Activated T-cell treated with anti-CD3 and anti-CD28 coated beads for 1 hour (primary cell): ENCODE measurements at places on chromosomes 16 and 17.

DNA sequence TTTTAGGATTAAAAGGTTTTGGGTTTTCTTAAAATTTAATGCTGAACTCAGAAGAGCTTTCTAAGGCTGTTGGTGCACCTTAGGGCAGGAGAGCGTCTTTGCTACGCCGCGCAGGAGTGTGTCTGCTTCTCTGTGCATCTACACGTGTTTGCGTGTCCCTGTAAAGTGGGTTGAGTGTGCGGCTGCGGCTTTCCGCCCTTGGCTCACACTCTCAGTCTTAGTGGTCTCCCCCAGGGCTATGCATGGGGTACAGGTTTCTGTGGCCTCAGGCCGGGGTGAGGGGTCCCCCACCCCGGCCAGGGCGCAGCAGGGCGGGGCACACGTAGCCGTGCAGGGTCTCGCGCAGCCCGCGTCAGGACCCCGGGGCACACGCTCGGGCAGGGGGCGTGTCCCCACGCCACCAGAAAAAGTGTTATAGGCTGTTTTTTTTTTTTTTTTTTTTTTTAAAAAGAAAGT, 727 bp upstream of the TENT4B start:
- DNase-seq = peak; percentile 43

GRCh38 chr17:64685705-64686104, 23.6 kb upstream of the SMURF2 start:
- DNase-seq = no peak

GRCh38 chr17:19378416-19379360, at the start of gene MAPK7:
Gene MAPK7, plus strand, starts transcription at chr17:19378498. Its CDS starts 403 bp downstream, at chr17:19378901.
- DNase-seq = no peak

DNA sequence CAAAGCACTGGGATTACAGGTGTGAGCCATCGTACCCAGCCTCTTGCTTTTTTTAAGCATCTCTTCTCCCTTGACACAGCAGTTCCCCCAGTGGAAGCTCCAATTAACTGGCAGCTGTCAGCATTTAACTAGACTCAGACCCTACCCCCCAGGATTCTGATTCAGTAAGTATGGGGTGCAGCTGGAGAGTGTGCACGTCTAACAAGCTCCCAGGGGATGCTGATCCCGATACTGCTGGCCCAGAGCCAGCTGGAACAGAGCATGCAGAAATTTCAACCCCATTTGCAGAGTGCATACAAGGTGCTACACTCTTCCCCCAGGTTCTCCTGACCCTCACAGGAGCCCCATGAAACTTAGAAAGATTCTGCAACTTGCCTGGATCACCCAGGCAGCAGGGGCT, 27.7 kb upstream of the BCO1 start:
- no peak for DNase-seq

GRCh38 chr17:35023538-35023937, 40.0 kb downstream of the RFFL start:
- DNase-seq = no peak

- DNase-seq = no peak
These were observed 191.6 kb upstream of the GSE1 start for GRCh38 chr16:85421338-85422195.

GRCh38 chr16:3089717-3090592, 9.1 kb downstream of the ZSCAN10 start:
- DNase-seq = no peak

GRCh38 chr17:32992321-32993033, 830 bp downstream of the SPACA3 start:
- DNase-seq = no peak

DNA sequence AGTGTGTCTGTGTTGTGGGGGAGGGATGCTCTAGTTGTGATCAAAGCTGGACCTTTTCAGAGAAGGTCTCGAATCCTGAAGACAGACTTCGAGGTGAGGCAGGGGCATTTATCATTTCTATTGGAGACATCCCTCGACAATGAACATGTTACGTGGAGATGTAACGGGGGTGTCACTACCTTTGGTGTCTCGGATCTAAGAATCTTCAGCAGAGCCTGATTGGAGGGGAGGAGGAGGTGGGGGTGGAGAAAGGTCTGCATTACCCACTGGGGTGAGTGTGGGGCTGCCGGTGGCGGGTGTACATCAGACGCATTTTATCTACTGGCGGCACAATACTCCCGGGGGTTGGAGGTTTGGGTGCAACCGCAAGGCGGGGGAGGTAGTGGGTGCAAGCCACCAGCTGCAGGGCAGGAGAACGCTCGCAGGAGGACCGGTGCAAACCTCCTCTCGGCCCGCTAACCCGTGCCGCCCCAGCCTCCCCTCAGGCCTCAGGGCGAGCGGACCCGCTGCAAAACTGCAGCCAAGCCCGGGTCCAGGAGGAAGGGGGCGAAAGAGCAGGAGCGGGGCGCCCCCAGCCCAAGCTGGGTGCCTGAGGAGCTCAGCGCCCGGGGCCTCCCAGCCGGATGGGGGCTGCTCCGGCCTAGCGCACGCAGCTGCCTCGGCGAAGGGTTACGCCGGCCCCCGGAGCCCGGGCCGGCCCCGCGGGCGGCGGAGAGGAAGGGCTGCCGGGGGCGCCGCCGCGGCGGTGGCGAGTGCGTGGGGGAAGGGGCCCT, 735 bp downstream of the ZNF652 start:
- DNase-seq = peak; percentile 67

GRCh38 chr17:75142236-75142971, 10.9 kb upstream of the NT5C start:
- DNase-seq = no peak

- no peak for DNase-seq
These were observed 58.2 kb downstream of the CNGB1 start for GRCh38 chr16:57912529-57913260.

DNA sequence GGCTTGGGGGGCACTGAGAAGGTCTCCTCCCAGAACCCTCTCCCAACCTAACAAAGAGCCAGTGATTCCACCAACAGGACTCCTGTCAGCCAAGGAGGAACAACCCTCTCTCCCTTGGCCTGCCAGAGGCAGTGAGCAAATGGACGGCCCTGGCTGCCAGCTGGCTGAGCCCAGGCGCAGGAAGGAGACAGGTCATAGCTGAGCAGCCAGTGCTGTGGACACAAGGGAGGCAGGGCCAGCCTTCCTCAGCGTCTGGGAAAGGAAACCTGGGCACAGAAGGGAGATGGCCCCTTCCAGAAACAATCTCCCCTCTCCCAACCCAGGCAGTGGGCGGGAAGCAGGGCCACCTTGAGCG, 2.1 kb downstream of the MPO start:
- no peak for DNase-seq

DNA sequence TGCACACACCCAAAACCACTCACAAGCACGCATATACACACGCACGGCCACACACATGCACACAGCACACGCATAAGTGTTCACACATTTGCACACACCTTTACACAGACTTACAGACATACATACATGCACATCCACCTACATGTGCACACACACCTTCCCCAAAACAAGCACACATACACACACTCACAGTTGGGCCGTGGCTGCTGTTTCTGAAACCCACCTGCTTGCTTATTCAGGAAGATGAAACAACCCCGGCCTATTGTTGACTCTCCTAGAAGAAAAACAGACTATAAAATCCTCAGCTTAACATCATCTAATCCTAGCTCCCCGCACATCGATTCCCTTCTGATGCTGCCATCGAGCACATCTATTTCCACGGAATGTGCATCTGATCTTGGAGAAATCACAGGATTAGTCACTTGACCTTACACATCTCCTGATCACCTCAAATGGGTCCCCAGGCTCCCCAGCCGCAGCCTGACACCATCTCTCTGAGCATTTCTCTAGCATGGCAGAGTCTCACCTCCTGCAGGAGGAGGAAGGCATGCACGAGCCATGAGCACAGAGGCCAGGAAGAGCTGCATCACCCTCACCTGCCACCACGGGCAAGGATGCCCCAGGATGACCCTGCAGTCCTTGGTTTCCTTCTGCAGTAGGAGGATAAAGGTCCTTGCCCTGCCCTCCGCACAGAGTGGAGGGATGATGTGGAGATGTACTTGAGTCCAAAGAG, 105.8 kb upstream of the CDH5 start:
- no peak for DNase-seq

- no peak for DNase-seq
These were observed 431.3 kb downstream of the HS3ST3B1 start for GRCh38 chr17:14732211-14732610.

DNA sequence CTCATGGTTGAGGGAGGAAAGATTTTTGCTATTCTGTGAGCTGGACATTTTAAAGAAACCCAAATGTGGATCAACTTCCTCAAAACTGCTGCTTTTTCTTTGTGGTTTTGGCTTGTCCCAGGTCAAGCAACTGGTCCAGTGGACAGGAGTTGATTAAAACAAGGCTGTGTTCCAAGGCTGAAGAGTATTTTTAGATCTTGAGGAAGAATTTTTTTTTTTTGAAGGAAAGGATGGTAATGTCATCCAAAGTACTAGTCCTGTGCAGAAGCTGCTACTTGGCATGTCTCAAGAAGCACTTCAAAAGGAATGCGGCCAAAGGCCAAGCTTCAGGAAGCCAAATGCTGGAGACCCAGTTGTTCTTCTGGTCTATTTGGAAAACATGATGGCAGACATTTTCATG, 8.0 kb upstream of the MYH2 start:
- no peak for DNase-seq

DNA sequence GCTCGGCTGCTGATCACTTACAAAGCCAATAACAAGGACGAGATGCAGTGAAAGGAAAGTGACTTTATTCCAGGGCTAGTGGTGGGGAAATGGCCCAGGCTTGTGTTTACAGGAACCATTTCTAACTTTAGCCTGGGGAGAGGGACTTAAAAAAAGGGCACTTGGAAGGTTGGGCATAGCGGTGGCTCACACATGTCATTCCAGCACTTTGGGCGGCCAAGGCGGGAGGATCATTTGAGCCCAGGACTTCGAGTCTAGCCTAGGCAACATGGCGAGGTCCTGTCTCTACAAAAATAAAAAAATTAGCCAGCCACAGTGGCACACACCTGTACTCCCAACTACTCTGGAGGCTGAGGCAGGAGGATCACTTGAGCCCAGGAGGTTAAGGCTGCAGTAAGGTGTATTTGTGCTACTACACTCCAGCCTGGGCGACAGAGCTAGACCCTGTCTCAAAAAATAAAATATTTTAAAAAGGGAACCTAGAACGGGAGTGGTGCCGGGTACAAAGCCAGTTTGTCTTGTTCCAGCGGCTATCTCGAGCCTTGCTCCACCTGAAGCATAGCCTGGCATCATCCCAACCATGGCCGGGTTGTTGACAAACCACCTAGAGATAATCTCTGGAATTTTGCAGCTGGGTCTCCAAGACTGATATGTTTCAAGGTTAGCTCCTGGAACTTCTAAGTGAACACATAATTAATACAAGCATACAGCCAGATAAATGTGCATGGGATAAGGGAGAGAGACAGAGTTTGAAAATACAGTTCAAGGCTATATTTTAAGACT, 5.7 kb upstream of the TVP23A start:
- DNase-seq = no peak

- DNase-seq = no peak
These were observed 328 bp downstream of the LLGL1 start for GRCh38 chr17:18225642-18226283.

GRCh38 chr17:16988749-16989229, 16.9 kb upstream of the TNFRSF13B start:
- no peak for DNase-seq

GRCh38 chr17:63035695-63036094, 69.7 kb downstream of the TANC2 start:
- no peak for DNase-seq

DNA sequence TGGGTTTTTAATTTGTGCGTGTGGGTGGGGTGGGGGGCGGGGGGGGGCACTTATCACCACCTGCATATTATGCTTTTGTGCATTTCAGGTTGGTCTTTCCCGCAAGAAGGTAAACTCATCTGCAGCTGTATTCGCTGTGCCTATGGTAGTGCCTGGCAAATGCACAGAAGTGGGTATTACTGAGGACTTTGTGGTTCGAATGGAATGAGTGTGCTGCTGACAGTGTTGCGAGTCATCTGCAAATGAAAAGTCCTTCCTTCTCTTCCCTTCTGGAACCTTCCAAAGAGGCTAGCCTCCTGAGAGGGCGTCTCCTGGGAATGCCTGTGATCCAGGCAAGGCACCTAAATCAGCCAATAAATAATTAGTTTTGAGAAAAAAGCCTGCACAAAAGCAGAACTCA, 532.9 kb downstream of the MAF start:
- DNase-seq = no peak

DNA sequence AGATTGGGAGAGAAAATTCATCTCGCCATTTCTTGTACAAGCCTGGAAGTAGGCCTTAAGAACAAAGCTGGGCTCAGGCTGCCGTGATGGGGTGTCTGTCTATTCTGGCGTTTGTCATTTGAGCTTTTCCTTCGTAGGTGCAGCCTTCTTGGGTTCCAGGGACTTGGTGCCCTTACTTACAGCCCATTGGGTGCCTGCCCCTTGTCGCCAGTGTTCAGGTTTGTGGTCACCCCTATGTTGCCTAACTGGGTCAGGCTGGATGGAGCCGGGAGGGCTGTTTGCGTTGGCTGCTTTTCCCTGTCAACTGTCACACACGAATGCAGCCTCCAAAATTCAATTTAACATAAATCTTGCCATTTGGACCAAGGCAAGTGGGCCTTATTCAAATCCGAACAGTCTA, 23.7 kb upstream of the MED9 start:
- DNase-seq = no peak

GRCh38 chr17:19338031-19338990, 24.2 kb downstream of the B9D1 start:
- DNase-seq = peak; percentile 53

DNA sequence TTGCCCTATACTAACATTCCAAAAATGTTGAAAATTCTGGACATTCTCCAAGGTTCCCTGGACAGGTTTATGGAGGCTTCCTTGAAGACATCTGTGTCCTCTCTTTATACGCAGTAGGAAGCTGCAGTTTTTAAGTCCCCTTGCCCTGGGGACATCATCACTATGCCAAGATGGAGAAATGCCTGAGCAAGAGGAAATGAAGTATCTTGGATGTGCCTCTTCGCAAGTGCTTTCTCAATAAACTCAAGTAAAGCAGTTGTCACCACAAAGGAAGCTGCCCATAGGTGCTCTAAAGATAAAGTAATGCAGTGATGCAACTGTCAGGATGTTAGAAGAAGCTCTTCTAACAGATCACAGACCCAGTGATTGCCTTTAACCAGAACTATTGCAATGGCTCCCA, 71.0 kb downstream of the CDYL2 start:
- DNase-seq = no peak

GRCh38 chr16:50841081-50841886, 99.4 kb downstream of the CYLD start:
- DNase-seq = peak; percentile 22

GRCh38 chr16:77190190-77190477, 856 bp upstream of the MON1B start:
- DNase-seq = no peak

GRCh38 chr17:38358586-38359513, 7.2 kb downstream of the SOCS7 start:
- no peak for DNase-seq
